ENCODE measurements at places on chromosomes 7 and 10. TPM values are rescaled to one million over a fixed set of nuclear protein-coding genes. Genes with fewer than 3 reads are reported as not detected.

Gene NACAD
- 3.2 TPM for total RNA-seq

Gene DHX32
- 21.4 TPM for total RNA-seq

- DNase-seq, result no peak
Observed at GRCh38 chr10:127279334-127279774, 83.0 kb upstream of the INSYN2A start.

GRCh38 chr7:15543256-15543655 lies 18.6 kb downstream of the AGMO start:
- no peak for DNase-seq

DNA sequence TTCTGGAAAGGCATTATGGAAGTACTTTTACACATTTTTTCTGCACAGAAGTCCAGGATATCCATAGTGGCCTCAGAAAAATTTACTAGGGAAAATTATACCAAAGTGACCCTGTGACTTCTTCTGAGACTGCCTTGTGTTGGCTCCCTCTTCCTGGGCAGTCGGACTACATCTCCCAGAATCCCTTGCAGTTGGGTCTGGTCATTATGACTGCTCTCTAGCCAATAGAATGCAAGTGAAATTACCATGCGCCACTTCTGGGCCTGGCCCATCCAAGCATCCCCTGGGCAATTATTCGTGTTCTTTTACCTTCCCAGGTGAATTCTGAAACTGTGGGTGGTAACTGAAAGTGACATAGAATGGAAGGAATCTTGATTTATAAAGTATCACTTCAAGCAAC lies 430.9 kb downstream of the ACTR3B start:
- DNase-seq, result no peak

DNA sequence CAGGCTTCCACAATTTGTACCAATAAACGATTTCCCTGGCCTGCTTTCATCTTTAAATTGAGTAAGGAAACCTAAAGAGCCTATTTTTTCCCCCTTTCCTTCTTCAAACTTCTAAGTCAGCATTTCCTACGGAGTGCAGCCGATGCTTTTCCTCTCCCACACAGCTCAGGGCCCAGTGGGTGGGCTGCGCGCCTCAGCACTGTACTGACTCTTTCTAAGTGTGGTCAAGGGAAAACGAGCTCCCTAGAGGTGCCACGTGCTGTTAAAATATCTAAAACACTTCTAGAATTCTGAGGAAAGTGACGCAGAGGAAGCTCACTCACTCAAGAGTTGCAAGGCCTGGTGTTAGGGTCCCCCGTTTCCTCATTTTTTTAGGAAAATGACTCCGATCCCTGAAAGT lies 29.0 kb downstream of the STEAP1B start:
- DNase-seq, result no peak

Gene SVOPL
- not detected for total RNA-seq

DNA sequence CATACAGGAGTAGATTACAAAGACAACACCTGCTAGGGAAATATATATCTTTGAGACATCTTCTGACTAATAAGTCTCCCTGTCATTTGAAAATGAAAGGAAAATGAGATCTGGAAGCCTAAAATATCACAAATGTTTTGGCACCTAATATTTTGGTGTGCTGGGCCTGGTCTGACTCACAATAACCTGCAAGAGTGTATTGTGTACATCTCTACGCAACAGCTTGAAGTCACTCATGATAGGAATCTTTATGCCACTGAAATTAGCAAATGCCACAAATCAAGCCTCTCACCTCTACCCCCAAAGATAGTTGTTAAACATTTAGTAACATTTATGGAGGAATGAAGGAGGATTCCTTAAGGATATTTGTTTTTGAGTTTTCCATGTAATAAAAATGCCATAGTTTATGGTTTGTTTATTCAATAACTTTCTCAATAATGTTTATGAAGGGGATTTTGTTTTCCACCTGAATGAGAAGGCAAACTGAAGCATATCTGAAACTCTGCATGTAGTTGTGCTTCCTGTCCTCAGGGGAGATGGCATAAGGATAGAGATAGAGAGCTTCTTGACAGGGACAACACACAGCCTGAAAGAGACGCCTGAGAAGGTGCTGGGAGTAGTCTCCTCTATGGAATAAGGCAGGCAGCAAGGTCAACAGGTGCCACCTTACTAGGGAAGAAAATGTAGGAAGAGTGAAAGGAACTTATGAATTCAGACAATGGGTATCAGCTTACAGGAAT lies 197.4 kb downstream of the AHR start:
- DNase-seq, result no peak

DNA sequence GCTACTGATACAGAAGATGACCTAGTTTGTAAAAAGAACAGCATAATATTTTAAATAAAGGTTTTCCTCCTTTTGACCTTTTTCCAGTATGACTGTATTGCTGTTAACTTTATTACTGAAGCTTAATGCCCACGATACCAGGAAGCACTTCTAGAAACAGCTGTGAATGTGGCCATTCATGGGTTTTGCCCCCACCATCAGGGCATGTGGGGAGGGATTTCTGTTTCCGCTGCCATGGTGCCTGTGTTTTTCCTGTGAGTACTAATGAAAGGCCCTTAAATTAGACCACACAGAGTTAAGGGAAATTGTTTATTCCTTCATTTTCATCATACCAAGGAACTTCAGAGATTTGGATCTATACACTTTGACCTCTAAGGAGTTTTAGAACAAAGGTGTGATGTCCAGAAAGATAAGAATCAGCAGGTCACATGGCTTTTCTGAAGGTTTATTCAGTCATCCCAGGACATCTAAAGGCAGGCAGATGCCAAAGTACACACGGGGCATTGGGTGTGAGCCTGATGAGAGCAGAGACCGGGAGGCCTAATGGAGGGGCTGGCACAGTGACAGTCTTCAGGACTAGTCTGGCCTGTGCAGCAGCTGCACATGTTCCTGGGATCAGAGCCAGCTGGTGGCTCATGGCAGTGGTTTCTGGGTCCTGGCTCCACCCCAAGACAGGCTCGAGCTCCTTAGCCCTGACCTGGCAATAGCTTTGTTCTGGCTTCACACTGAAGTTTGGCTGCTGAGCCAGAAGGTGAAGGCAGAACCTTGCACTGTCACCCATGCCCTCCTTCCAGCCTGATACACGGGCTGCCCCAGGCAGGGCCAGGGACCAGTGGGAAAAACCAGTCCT lies 190.9 kb downstream of the REEP3 start:
- peak; percentile 98 for DNase-seq

GRCh38 chr7:44819292-44819691 lies 22.8 kb downstream of the PPIA start:
- DNase-seq, result no peak

DNA sequence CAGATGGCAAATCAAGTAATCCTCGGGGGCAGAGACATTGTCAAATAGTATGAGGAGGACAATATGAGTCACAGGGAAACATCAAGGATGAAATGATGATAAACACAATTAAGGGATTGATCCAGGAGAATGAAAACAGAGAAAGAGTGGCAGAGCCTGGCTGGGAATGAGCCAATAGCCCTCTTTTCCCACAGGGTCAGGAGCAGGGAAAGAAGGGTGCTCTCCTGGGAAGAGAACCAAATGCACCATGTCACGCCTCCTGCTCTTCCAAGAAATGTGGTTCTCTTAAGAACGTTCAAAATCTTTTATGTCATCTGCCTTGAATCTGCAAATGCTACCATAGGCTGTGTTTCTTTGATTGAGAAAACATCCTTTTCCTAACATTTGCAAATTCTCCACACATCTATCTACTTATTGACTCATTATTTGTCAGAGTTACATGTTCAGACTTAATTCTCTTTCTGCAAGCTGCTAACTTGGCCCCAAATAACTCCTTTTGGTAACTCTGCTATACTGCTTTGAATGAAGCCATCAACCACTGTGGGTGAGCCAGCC lies 50.6 kb downstream of the HIPK2 start:
- DNase-seq, result no peak

DNA sequence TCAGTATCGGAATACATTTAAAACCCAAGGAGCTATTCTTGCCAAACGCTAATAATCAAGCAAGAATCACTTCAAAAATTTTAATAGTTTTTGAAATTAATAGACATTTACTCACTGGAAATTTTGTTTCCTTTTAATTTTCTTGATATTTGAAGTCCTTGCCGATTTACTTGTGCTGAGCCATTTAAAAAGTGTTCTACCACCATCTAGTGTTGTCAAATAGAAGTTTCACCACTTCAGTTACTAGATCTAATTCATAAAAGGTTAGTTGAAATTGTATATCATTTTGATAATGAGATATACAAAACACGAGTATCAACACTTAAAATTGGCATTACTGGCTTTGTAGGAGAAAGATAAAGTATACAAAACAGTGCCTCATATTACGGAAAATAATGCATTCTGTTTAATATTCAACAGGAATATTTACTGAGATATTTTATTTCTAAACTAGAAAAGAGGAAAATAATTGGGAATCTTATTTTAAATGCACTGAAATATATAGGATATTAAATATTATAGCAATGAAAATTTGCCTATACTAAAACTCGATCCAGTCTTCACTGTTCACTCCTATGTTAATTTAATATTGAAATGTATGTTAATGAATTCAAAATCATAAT lies 664.8 kb upstream of the SEMA3D start:
- no peak for DNase-seq

Gene RELN
- 9.2 TPM for total RNA-seq

Gene ORC5
- 20.8 TPM for total RNA-seq

DNA sequence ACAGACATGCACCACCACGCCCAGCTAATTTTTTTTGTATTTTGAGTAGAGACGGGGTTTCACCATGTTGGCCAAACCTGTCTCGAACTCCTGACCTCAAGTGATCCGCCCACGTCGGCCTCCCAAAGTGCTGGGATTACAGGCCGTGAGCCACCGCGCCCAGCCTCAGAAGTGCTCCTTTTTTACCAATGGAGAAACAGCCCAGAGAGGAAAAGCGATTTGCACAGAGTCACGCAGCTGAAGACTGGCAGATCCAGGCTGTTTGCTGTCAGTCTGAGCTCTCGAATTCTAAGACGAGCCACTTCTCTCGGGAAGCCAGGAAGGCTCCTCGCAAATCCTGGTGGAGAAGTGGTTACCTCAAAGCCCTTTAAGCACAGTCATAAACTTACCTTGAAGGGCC lies 57.4 kb upstream of the SDK1 start:
- no peak for DNase-seq

Gene PLEKHA1
- total RNA-seq, result 50.3 TPM

DNA sequence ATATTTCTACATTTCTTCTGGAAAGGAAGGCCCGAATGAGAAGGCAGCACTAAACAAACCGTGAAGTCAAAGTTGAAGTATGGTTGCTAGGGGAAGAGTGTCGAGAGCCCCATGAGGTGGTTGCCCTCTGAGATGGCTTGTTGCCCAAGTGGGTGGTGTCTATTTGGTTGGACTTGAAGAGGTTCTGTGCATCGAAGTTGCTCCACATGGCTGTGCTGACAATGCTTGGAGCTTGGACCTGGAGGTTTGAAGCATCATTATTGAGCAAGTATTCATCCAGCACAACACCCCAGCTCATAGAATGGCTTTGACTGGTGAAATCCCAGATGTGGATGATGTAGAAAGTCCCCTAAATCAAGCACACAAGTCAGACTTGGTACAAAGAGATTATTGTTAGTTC lies 165.2 kb upstream of the CDCA7L start:
- DNase-seq, result no peak

DNA sequence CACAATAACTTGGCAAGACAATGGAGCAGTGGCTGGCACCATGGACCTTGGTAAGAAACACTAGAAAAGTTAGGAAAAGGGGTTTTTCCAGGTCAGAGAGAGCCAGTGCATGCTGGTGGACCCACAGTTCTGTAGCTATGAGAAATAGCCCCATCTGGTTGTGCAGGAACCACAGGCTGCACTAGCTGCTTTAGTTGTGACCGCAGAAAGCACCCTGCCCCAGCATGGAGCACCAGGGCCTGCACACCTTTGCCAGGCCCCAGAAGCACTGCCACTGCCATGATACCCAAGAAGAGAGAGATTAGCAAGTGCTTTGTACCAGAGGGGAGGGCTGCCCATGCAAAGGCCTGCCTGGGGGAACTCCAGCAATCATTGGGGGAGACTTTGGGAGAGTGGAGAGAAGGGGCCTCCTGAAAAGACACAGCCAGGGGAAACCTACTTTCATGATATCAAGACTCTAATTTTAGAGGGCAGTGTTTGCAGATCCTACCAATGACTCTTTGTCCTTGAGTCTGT lies 256.1 kb upstream of the C7orf33 start:
- no peak for DNase-seq

- no peak for DNase-seq
Observed at GRCh38 chr10:61608255-61609033, 54.3 kb upstream of the CABCOCO1 start.

- DNase-seq, result no peak
Observed at GRCh38 chr10:112539340-112539739, 92.3 kb downstream of the VTI1A start.

DNA sequence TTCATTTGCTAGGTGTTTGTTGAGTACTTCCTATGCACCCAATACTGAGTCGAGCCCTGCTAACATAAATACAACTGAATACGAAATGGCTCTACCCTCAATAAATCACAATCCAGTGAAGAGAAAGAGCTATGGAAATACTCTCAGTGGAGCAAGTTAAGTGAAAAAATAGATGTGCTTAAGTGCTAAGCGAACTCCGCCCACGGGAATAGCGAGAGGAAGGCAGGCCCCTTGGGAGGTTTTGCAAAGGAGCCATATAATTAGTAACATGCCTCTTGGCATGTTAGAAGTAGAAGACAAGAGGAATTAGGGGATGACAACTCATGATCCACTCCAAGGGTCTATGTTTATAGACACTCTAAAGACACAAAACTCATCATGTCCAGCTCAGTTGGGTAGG lies 42.8 kb upstream of the TSPAN33 start:
- no peak for DNase-seq

Gene CPA2
- total RNA-seq, result not detected

Gene SH2D4B
- total RNA-seq, result not detected

DNA sequence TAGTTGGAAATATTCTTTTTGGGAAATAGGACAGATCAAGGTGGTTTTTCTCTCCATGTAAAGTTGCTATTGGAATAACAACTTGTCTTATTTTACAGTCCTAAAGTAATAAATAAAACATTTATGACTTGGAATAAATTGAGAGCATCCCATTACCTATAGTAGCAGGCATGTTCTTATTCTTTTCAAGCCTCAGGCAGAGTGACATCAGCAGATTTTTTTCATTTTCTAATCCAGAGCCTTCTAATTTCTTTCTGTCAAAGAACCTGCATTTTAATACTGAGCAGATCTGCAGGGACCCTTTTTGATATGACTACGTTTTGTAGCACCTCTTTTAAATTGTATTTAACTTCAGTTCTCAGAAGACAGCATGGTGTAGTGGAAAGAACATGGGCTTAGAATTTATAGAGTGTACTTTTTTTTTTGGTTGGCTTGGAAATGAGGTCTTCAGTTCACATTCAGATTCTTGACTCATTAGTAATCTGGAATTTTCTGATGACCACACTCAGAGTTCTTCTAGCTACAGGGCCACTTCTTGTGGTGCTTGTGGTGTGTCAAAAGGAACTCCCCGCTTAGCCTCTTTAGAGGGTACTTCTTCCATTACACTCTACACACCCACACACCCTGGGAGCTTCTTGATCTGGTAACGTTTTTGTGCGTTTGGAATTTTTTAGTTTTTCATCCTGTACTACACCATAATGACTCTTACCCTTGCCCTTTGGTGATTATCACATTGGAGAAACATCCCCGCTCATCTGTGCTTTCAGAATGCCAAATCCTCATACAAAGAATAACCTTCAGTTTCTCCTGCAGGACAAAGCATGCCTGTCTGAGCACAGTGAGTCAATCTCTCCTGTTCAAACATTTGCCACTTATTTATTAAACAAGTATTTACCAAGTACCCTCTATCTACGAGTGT lies 34.6 kb downstream of the AGK start:
- DNase-seq, result no peak

- DNase-seq, result no peak
Observed at GRCh38 chr7:132019703-132020102, 463.3 kb upstream of the PODXL start.

GRCh38 chr7:4650433-4651047 lies 31.6 kb upstream of the FOXK1 start:
- peak; percentile 72 for DNase-seq

Gene MRLN
- total RNA-seq, result not detected

All from sigmoid colon (tissue), 7 donors.